ENCODE measurements at places on chromosomes 12 and 14.
A peak's percentile ranks its signal among the peaks of the same experiment; 100 is the strongest.

- no peaks in the 10 kb centered on the region for H3K4me1 ChIP-seq
- H3K4me3 ChIP-seq, result no peak overlapping the region
- H3K27me3 ChIP-seq, result no peaks in the 10 kb centered on the region
- DNase-seq, result no peak
Measured at GRCh38 chr14:47322751-47323150, 352.7 kb downstream of the MDGA2 start.

DNA sequence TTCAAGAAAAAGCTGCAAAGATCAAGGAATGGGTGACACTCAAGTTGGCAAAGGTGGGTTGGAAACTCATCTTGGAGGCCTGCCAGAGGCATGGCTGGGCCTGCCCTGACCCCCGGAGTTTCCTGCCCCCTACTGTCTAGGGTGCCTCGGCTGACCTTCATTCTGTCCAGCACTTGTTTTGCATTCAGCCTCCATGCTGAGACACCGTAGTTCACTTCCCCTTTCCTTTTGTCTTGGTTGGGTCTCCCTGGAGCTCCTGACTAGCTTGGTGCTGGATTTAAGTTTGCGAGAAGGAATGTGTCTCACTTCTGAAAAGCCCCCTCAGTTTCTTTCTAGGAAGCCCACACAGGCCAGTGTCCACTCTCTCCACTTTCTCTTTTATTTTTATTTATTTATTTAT lies 26.5 kb downstream of the PLEKHH1 start:
- H3K4me3 ChIP-seq, result no peak overlapping the region
- no peak overlapping the region for H3K27ac ChIP-seq
- H3K4me1 ChIP-seq, result no peaks in the 10 kb centered on the region
- H3K36me3 ChIP-seq, result no peaks in the 10 kb centered on the region
- no peak for DNase-seq
- peaks cover 16% of the 10 kb centered on the region for H3K27me3 ChIP-seq

- no peaks in the 10 kb centered on the region for H3K27me3 ChIP-seq
- no peak overlapping the region for H3K27ac ChIP-seq
- no peak for DNase-seq
- no peaks in the 10 kb centered on the region for H3K4me1 ChIP-seq
- no peaks in the 10 kb centered on the region for H3K36me3 ChIP-seq
- H3K4me3 ChIP-seq, result no peak overlapping the region
Measured at GRCh38 chr14:33210311-33210710, 271.6 kb downstream of the NPAS3 start.

DNA sequence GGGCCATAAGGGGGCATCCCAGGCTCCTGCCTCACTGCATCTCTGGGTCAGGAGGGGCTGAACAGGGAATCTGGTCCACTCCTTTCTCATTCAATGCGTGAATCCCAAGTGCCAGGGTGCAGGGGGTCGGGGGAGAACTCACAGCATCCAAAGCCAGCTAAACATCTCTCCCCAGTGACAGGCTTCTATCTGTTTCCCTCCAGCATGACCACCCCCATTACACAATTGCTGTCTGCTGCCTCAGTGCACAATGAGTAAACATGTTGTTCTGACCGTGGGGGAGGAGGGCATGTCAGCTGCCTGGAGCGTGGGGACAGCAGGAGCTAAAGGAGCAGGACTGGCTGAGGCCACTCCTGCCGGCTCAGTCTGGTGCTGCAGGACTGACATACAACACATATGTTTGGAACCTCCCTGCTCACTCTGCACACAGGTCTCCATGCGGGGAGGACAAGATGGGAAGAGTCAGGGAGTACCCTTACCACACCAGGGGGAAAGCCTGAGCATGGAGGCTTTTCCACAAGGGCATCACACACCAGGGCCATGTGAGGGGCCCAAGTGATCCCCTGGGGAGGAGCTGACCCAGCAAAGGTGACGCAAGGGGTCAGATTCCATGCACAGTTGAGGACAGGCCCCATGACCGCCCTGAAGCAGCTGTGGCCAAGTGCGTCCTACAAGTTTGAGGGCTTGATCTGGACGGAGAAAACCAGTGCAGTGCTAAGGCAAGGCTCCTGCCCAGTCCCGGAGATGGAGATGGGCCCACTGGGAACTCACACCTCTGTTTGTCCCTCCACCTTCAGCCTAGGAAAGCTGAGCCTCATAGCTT lies 1.4 kb downstream of the TNS2 start:
- H3K36me3 ChIP-seq, result no peaks in the 10 kb centered on the region
- no peak for DNase-seq
- H3K4me3 ChIP-seq, result no peak overlapping the region
- H3K27ac ChIP-seq, result no peak overlapping the region
- H3K4me1 ChIP-seq, result peaks cover 39% of the 10 kb centered on the region

GRCh38 chr12:105316931-105317852 lies 13.3 kb upstream of the C12orf75 start:
- no peak overlapping the region for H3K4me3 ChIP-seq
- H3K4me1 ChIP-seq, result peaks cover 14% of the 10 kb centered on the region
- no peak overlapping the region for H3K27ac ChIP-seq
- DNase-seq, result no peak

- H3K36me3 ChIP-seq, result no peaks in the 10 kb centered on the region
- DNase-seq, result no peak
- H3K4me1 ChIP-seq, result no peaks in the 10 kb centered on the region
- peaks cover 21% of the 10 kb centered on the region for H3K27me3 ChIP-seq
- H3K27ac ChIP-seq, result no peak overlapping the region
Measured at GRCh38 chr14:95235351-95235750, 78.0 kb upstream of the DICER1 start.

DNA sequence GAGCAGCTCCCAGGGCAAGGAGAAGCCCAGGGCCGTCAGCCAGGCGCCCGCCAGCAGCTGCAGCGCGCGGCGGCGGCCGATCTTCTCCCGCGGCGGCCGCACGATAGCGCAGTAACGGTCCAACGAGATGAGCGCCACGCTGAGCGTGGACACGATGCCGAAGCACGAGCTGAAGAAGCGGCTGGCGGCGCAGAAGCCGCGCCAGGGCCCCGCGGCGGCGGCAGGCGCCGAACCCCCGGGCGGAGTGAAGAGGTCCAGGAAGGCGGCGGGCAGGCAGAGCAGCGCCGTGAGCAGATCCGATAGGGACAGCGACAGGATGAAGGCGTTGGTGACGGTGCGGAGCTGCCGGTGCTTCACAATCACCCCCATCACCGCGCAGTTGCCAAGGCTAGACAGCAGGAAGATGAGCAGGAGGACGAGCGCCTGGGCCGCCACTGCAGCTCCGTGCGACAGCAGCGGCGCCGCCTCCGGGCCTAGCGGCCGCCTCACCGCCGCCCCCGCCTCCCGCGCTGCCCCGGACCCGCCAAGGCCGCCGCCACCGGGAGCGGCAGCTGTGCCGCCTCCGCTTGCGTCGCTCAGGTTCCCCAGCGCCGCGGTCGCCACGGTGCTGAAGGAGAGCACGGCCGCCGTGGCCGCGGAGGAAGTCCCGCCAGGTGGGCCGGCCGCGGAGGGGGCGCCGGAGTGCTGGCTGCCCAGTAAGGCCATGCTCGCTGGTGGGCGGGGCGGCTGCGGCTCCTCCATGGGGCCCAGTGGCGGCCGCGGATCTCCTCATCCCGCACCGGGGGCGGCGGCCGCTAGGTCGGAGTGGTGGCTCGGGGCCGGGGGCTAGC lies 479 bp downstream of the GPR135 start:
- H3K27ac ChIP-seq, result no peak overlapping the region
- peaks cover 4% of the 10 kb centered on the region for H3K4me1 ChIP-seq
- H3K36me3 ChIP-seq, result no peaks in the 10 kb centered on the region
- peak; percentile 46 for DNase-seq
- peaks cover 3% of the 10 kb centered on the region for H3K27me3 ChIP-seq

- no peaks in the 10 kb centered on the region for H3K27me3 ChIP-seq
- H3K4me3 ChIP-seq, result peak overlapping the region; percentile 90
- peaks cover 9% of the 10 kb centered on the region for H3K4me1 ChIP-seq
Measured at GRCh38 chr14:99271221-99271941, 616 bp downstream of the BCL11B start.

- peak overlapping the region; percentile 95 for H3K4me3 ChIP-seq
- H3K4me1 ChIP-seq, result peaks cover 16% of the 10 kb centered on the region
- H3K27ac ChIP-seq, result peak overlapping the region; percentile 75
- no peak for DNase-seq
- no peaks in the 10 kb centered on the region for H3K27me3 ChIP-seq
- H3K36me3 ChIP-seq, result no peaks in the 10 kb centered on the region
Measured at GRCh38 chr14:21476523-21476924, 235 bp downstream of the RAB2B start.

DNA sequence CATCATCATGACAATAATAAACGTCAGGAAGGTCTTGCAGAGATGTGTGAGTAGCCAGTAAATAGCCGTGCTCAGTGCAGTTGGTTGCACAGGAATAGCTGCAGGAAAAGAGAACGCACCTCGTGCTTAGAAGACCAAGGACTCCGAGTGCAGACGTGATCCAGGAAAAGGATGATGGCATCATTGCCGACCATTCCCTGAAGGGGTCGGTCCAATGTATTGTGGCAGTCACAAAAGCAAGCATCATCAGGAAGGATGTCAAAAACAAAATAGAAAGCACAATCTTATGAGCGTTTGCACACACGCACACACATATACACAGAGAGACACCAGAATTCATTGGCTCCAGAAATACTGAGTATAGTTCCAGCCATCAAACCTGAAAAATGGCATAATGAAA lies 12.8 kb downstream of the DUSP6 start:
- no peak overlapping the region for H3K4me3 ChIP-seq
- no peak overlapping the region for H3K27ac ChIP-seq
- H3K27me3 ChIP-seq, result no peaks in the 10 kb centered on the region
- H3K4me1 ChIP-seq, result no peaks in the 10 kb centered on the region
- H3K36me3 ChIP-seq, result no peaks in the 10 kb centered on the region
- no peak for DNase-seq

DNA sequence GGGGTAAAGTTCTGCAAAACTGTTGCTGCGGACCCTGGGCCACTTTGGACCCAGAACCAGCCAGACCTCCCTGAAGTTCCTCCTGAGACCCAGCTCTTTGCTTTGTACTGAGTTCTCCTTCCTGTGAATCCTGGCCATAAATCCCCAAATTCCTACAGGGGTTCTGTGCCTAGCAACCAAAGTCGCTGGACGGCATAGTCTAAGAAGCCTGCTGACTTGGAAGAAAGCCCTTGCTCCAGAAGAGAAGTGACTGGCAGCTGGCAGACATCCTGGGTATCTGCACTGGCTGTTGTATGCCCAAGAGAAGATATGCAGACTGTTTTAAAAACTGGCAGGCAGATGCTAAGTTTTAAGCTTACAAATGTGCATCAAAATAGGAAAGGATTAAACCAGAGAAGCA lies 99.9 kb upstream of the SLC24A4 start:
- no peaks in the 10 kb centered on the region for H3K4me1 ChIP-seq
- no peaks in the 10 kb centered on the region for H3K36me3 ChIP-seq
- no peak overlapping the region for H3K27ac ChIP-seq

DNA sequence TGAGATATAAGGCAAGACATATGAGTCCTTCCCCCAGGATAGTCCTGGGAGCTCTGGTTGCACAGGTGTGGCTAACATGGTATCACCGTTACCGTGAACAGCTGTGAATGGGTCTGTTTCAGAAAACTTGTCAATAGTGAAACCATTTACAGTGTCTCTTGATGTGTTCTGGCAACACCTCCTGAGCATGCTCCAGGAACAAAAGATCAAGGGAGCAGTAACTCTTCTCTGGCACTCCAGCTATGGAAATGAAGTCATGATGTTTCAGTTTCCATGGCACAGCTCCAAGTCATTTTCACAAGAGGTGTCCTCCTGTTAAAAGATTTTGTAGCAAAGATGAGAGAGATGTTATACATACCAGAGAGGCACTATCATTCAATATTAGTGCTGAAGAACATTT lies 253.7 kb downstream of the SNAPC1 start:
- H3K4me3 ChIP-seq, result no peak overlapping the region
- H3K4me1 ChIP-seq, result no peaks in the 10 kb centered on the region
- H3K27ac ChIP-seq, result no peak overlapping the region
- DNase-seq, result no peak
- no peaks in the 10 kb centered on the region for H3K36me3 ChIP-seq

GRCh38 chr14:89267163-89267562 lies 149.9 kb downstream of the FOXN3 start:
- H3K27me3 ChIP-seq, result no peaks in the 10 kb centered on the region
- no peaks in the 10 kb centered on the region for H3K36me3 ChIP-seq
- DNase-seq, result no peak
- peaks cover 5% of the 10 kb centered on the region for H3K4me1 ChIP-seq
- H3K27ac ChIP-seq, result no peak overlapping the region

- no peak for DNase-seq
- no peak overlapping the region for H3K27ac ChIP-seq
- H3K36me3 ChIP-seq, result no peaks in the 10 kb centered on the region
- no peaks in the 10 kb centered on the region for H3K4me1 ChIP-seq
- no peak overlapping the region for H3K4me3 ChIP-seq
- H3K27me3 ChIP-seq, result peaks cover 3% of the 10 kb centered on the region
Measured at GRCh38 chr12:113500782-113501311, 29.2 kb upstream of the LHX5 start.

DNA sequence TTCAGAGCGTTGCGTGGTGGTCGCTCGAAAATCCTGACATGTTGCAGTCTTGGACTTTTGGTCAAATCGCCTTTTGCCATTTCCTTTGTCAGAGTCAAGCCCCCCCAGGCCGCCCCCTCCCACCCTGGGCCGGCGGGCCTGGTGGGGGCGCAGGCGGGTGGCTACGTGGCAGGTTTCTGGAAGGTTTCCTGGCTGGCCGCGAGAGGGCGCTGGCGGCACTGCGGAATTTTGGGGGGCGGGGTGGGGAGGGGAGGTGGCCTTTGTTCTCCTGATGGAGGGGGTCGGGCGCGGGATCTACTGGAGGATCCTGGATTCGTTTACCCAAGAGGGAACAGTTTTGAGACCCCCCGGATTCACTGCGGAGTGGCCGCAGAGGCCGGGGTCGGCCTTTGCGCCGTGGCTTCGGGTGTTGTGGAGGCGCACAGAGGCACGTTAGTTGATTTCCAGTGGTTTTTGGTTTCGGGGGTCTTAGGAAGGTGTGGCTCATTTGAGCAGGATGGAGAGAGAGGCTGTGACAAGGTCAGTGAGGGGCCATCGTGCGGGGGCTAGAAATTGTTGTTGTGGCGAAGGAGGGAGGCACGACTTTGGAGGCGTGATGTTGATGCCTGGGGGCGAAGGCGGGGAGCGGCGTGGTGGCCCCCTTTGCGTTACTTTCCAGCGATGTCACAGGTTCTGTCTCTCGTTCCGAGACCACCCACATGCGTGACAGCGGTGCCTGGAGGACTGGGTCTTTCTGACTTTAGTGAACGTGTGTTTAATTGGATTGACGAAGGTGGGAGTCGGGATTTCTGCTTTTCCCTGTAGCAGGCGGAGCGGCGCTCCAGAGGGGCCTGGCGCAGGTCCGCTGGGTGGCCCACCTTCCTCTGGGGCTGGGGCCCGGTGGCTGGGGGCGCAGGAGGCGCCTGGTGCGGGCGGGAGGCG lies 1.4 kb downstream of the MEG3 start:
- H3K4me3 ChIP-seq, result no peak overlapping the region
- no peak overlapping the region for H3K27ac ChIP-seq
- H3K4me1 ChIP-seq, result no peaks in the 10 kb centered on the region
- no peak for DNase-seq
- H3K27me3 ChIP-seq, result peaks cover 71% of the 10 kb centered on the region

DNA sequence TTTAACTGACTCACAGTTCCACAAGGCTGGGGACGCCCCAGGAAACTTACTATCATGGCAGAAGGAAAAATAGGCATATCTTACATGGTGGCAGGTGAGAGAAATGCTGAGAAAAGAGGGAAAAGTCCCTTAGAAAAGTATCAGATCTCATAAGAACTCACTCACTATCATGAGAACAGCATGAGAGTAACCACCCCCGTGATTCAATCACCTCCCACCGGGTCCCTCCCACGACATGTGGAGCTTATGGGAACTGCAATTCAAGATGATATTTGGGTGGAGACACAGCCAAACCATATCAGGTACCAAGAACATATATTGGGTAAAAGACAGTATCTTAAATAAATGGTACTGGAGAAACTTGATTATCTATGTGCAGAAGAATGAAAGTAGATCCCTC lies 100.3 kb upstream of the FAR2 start:
- H3K27me3 ChIP-seq, result no peaks in the 10 kb centered on the region
- no peak for DNase-seq
- H3K27ac ChIP-seq, result no peak overlapping the region
- no peaks in the 10 kb centered on the region for H3K4me1 ChIP-seq
- no peaks in the 10 kb centered on the region for H3K36me3 ChIP-seq

Data from T-cell (primary cell).